ENCODE measurements at places on chromosomes 7 and 10. TPM values are rescaled to one million over a fixed set of nuclear protein-coding genes. Genes with fewer than 3 reads are reported as not detected.

GRCh38 chr7:36300696-36301350, 88.8 kb upstream of the ANLN start:
- no peaks in the 10 kb centered on the region for H3K27me3 ChIP-seq
- peaks cover 58% of the 10 kb centered on the region for H3K36me3 ChIP-seq
- H3K4me3 ChIP-seq: no peak overlapping the region
- no peak overlapping the region for H3K27ac ChIP-seq
- H3K4me1 ChIP-seq: peaks cover 26% of the 10 kb centered on the region
- no peak for DNase-seq

DNA sequence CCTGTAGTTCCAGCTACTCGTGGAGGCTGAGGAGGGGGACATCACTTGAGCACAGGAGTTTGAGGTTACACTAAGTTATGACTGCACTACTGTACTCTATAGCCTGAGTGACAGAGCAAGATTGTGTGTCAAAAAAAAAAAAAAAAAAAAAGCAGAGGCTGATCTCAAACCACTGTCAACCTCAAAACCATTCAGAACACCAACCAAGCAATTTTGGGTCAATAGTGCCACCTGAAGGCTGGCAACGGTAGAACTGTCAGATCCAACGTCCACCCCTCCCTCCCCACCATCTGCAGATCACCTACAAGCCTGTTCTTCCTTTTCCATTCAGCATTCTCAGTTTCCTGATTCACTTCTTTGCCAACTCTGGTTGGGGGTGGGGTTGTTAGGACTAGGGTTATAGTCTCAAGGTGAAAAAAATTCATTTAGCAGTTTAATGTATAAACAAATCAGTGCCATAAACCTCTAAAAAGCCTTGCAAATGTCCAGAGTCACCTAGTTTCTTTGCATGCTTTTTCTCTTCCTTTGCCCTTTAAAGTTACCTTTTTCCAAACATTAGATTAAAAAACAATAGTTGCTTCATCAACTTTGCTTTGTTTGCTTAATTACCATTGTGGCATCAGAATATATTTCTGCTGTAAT, 2.6 kb downstream of the MRPS33 start:
- H3K4me3 ChIP-seq: no peak overlapping the region
- H3K4me1 ChIP-seq: peaks cover 9% of the 10 kb centered on the region
- H3K27me3 ChIP-seq: no peaks in the 10 kb centered on the region
- no peak overlapping the region for H3K27ac ChIP-seq
- peak; percentile 71 for DNase-seq

Gene PTPRZ1
- 5.8 TPM for total RNA-seq

DNA sequence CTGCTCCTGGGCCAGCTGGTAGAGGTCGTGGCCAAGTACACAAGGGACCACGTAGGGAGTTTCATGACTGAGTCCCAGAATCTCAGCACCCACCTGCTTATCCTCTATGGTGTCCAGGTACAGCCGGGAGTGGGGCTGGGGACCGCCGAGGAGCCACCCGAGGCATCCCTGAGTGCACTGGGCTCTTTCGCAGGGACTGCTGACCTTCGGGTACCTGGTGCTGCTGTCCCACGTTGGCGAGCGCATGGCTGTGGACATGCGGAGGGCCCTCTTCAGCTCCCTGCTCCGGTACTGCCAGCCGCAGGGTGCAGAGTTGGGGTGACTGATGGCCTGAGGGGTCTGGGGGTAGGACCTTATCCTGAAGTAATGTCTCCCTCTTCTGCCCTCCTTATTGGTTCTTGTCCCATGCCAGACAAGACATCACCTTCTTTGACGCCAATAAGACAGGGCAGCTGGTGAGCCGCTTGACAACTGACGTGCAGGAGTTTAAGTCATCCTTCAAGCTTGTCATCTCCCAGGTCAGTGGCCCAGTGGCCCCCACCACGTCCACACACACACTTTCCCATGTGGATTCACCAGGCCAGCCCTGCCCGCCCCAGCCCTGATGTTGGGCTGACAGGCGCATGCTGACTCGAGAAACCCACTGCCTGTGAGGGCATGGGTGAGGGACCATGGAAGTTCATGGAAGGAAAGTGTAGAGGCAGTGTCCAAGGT, 6.2 kb downstream of the ABCB8 start:
- peaks cover 14% of the 10 kb centered on the region for H3K4me1 ChIP-seq
- H3K36me3 ChIP-seq: peaks cover 9% of the 10 kb centered on the region
- H3K27ac ChIP-seq: no peak overlapping the region

- no peak overlapping the region for H3K27ac ChIP-seq
- no peak for DNase-seq
- peaks cover 62% of the 10 kb centered on the region for H3K27me3 ChIP-seq
- H3K4me3 ChIP-seq: no peak overlapping the region
Observed at GRCh38 chr10:110717781-110718589, 73.8 kb downstream of the RBM20 start.

Measured in Calu3 (cell line).